ENCODE measurements at places on chromosomes 11 and 22.

GRCh38 chr11:59822989-59823566 lies 12.5 kb upstream of the MRPL16 start:
- DNase-seq: no peak

DNA sequence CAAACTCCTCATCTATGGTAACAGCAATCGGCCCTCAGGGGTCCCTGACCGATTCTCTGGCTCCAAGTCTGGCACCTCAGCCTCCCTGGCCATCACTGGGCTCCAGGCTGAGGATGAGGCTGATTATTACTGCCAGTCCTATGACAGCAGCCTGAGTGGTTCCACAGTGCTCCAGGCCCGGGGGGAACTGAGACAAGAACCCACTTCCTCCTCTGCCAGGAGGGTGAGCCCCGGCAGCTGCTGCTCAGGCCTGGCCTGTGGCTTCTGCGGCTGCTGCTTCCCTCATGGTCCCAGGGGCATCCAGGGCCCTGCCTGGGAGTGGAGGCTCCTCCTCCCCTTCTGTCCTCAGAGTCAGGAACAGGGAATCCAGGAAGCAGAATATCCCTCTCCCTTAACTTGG lies 98.4 kb downstream of the ZNF280B start:
- no peak for DNase-seq

DNA sequence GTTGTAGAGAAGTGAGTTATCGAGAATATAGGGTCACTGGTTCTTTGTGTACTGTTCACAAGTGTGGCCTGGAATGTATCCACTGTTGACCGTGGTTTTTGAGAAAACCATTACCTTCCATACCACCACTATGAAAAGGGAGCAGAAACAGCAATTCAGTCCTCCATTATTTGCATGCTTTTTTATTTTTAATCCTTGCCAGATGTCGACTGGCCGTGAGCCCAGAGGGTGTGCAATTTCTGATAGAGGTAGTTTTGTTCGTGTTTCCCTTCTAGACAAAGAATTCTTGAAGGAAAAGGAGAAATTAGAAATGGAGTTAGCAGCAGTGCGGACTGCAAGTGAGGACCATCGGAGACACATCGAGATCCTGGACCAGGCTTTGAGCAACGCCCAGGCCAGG lies 81.7 kb downstream of the AMOTL1 start:
- no peak for DNase-seq

DNA sequence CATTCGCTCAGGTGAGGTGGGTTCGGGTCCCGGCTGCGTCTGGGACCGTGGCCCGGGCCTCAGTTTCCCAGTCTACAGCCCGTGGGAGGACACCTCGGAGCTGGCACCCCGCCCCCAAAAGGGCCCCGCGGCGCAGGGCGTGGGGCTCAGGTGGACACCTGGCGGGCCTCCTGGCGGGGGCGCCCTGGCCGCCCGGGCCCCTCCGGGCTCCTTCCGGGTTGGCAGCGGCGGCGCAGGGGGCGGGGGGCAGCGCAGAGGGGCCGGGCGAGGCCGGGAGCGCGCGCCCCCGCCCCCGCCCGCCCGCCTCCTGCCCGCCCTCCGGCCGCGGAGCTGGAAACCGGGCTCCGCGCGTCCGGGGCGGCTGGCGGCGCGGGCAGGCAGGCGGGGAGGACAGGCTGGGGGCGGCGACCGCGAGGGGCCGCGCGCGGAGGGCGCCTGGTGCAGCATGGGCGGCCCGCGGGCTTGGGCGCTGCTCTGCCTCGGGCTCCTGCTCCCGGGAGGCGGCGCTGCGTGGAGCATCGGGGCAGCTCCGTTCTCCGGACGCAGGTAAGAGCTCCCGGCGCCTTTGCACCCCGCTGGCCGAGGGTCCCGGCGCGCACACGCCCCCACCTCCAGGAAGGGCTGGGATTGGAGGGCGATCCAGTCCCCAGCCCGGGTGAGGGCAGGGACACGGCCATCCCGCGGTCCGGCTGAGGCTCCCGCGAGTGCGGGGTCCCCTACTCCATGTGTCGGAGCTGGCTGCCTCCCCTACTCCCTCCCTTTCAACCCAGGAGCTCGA lies at the start of gene EMID1:
TSS of gene EMID1 (plus strand) at position 303 of the 778 bp plus-strand sequence. CDS start at position 446, 143 bp downstream.
- peak; percentile 12 for DNase-seq

All from stimulated activated CD4-positive, alpha-beta T cell treated with anti-CD3 and anti-CD28 coated beads, Interleukin-15, amount 100 ng/mL, for 1 hour (primary cell).